ENCODE measurements at places on chromosomes 12 and 14.

GRCh38 chr12:70890895-70891832, 29.4 kb downstream of the PTPRR start:
- no peak for DNase-seq

GRCh38 chr12:62692884-62693283, 226.3 kb downstream of the MON2 start:
- DNase-seq: no peak

DNA sequence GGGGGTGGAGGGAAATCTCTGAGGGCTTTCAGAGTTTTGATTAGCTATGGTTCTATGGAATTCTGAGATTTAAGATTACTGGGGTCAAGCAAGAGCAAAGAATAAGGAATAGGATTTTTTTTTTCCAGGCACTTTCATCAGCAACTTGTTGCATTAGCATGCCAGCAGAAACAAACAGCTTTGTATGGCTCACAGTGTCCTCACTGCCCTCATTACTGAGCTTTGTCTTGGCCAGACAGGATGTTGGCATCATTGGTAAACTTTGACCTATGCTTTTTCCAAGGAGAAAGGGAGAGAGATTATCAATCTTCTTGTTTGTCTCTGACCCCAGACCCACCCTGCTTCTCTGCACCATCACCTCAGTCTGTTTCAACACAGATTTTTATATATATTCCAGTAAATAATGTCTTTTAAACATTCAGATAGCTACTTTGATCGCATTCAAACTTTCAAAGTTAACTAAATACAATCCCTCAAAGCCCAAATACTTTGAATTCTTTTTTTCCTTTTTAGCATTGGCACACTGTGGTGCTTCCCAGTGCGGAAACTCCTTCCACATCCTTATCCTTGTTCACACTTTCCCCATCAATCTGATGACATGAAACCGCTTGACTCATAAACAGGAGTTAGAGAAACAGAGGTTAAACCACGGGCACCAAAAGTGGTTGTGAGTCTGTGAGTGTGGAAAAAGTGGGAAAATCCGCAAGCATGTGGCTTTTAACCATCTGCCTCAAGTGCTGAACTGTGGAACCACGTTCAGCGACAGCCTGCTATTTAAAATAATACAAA, 282.2 kb upstream of the FAR2 start:
- DNase-seq: no peak

DNA sequence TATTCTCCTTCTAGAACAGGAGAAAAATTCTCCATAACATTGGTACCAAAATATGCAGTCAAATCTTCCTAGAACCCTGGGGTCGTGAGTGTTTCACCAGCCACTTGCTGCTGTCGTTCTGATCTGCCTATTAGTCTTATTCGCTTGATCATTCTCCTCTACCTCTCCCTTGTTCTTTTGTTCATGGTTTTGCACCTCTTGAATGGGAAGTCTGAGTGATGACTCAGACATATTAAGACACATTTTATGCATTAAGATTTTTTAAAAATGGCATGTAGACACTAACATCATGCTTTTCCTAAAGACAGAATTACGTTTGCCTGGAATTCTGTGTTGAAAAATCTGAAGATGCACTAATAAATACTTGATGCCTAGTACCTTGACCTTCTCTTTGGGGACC, 159.2 kb upstream of the LRIG3 start:
- no peak for DNase-seq

DNA sequence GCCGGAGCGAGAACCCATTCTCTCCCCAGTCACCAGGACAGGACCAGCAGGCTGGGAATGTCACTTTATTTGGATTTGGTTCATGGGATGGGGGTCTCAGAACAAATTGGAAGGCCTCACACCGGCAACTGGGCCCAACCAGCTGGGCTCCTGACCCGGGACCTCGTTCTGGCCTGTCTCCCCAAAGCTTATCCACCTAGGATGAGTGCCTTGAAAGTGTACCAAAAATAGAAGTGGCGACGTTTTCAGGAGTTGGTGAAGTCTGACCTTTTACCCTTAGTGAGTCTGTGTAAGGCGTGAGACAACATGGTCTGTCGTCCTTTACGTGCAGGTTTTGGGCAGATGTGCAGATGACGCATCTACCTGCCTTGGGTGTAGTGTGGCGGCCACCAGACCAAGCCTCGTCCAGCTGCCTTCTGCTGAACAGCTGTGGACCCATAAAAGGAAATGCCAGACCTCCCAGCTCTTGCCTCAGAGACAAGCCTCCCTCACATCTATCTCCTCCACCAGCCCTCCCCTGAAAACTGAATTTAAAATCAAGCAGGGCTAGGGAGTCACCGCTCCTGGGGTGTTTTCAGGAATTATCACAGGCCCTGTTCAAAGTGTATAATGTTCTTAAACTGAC, 36.6 kb upstream of the CLMN start:
- no peak for DNase-seq

DNA sequence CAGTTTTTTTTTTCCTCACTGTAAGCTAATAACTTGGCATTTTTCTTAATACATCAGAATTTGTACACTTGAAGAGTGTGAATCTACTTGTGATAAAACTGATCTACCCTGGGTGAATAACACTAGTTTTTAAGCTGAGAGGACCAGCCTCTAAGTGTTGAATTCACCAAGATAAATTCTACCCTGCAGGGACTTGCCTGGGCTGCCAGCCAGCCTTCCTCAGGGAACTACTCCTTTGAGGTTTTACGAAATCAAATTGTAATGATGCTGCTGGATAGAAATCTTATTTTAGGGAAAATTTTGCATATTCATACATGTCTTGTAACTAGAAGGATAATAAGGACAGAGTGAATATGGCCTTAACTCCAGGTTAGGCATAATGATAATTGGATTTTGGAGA, 1.9 kb downstream of the MED21 start:
- DNase-seq: no peak

- DNase-seq: no peak
Observed at GRCh38 chr12:6928022-6928702, 403 bp downstream of the ATN1 start.

- DNase-seq: no peak
Observed at GRCh38 chr12:113766131-113766878, 199.8 kb downstream of the RBM19 start.

- no peak for DNase-seq
Observed at GRCh38 chr12:27464220-27464554, 17.7 kb downstream of the SMCO2 start.

DNA sequence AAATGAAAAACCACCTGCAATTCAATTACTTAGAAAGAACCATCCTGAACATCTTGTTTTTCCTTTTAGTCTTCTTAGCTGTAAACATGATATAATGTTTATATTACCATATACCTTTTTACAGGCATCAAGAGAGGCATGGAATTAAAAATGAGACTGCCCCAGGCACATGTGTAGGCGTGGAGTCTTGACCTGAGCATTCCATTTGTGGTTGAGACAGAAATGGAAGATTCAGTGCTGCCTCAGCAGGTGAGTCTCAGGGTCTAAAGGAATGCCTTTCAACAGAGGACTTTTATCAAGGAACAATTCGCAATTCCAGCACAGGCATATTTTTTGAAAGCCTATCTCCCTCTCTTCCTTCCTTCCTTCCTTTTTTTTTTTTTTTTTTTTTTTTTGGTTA, 8.0 kb upstream of the NANOGNB start:
- DNase-seq: no peak

GRCh38 chr14:82387699-82388098, 854.0 kb upstream of the SEL1L start:
- DNase-seq: no peak

GRCh38 chr12:49944046-49944445, 6.5 kb upstream of the AQP2 start:
- DNase-seq: no peak
